ENCODE measurements at places on chromosomes 4 and X.
A peak's percentile ranks its signal among the peaks of the same experiment; 100 is the strongest.

GRCh38 chr4:171478181-171478580 lies 335.0 kb upstream of the GALNTL6 start:
- DNase-seq = no peak

DNA sequence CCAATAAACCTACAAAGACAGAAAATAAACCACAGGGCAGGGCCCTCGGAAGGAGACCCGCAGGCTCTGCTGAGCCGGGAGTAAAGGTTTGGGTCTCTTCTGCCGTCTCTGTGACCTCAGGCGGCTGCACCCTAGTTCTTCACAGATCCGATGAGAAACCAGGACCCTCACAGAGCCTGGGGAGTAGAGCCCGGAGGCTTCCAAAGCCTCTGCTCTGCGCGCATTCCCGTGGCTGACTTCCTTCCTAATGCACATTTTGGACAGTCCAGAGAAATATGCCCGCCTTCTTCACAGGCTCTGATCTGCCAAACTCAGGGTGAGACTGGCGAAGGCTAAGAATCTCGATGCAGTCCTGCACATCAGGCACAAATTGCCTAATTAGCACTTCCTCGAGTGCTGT lies 245.5 kb downstream of the EVC2 start:
- no peak for DNase-seq

DNA sequence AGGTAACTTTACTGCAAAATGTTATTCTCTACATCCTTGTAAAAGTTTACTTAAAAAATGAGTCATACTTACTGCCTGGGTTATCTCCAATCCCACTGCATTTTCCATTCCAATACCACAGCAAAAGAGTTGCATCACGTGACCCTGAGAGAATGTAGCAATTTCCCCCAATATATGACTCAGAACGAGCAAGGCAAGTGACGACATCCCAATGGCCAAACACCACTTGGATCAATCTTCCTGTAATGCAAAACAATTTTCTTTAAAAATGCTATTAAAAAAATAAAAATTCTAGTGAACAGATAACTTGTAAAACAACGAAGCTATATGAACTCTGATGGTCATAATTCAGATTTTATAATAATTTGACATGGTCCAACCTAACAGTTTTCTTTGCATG lies 224.3 kb downstream of the DCLK2 start:
- peak; percentile 5 for DNase-seq

DNA sequence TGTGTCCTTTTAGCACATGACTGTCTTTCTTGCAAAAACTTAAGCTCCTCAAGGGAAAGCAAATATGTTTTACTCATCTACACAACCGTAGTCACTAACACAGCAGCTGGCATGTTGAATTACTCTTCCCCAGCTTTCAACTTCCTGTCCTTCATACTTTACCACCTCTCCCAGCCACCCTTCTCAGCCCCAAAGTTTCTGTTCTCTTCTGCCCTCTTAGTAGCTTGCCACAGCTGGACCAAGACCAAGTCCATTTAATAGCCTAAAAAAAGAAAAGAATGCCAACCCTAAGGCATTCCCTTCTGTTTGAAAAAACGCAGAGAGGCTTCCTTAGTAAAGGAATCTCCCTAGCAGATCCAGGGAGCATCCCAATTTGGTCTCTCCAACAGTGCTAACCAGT lies 36.8 kb downstream of the SRPX2 start:
- DNase-seq = no peak

DNA sequence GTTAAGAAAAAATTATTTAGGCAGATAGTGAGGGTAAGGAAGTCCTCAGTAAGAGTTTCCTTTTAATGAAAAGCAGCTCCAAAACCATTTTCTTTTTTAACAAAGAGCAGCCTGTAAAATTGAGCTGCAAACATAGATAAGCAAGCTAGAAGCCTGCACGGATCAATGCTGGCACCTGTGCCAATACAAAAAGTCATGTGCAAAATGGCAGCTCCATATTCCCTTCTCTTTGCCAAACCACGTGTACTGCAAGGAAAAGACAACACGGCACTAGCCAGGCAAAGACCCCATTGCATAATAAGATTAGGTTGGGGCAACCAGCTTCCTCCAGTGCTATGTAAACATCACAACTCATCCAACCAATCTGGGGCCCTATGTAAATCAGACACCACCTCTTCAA lies 268.4 kb upstream of the INTU start:
- no peak for DNase-seq

DNA sequence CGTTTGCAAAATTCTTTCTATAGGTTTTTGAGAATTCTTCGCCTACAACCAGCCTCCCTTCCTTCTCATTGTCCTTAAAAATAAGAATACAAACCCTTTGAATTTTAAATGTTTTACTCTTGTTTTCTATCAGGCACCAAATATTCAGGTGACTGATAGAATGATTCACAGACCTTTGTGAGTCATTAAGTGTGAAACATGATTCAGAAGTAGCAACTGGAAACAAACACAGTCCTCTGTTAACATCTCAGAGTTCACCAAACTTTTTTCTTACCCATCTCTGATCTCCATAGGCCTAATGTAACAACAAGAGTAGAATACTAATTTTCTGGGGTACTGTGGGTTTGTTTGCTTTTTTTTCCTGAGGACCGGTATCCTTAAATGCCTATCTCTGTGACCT lies 63.4 kb upstream of the MAB21L2 start:
- DNase-seq = no peak

DNA sequence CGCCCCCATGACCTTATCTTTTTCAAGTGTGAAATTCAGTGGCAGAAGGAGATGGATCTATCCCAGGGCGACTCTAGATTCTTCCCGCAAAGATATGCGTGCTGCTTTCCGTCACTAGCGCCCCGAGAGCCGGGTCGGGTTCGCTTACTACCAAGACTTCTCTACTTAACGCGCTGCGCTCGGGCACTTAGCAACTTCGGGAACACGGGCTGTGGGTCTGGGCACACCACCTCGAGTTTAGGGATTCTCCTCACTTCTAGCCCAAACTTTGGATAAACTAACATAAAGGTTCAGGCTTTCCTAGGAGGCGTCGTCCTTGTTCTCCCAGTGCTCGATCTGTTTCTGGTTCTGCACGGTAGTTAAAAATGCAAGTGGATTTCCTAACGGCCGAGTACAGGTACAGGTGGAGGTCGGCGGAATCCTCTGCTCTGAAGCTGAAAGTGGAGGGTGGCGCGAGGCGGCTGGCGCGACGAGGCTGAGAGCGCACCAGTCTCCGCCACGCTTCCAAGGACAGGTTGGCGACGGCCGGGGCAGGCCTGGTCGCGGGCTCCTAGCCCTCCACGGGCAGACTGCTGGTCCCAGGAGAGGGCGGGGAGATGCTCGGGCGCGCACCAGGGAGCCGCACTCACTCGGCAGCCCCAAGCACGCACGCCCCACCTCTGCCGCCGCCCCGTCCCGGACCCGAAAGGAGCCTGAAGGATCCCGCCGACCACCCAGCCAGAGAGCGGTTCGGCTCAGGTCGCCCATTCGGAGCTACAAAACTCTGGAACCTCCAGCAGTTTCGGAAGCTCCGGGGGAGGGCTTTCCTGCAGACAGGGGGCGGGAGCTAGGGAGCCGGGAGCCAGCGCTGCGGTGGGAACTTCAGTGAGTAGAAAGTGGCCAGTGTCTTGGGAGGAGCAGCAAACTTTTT lies 100.8 kb upstream of the TENM3 start:
- no peak for DNase-seq

- no peak for DNase-seq
Observed at GRCh38 chr4:98937986-98938720, 9.2 kb upstream of the EIF4E start.

DNA sequence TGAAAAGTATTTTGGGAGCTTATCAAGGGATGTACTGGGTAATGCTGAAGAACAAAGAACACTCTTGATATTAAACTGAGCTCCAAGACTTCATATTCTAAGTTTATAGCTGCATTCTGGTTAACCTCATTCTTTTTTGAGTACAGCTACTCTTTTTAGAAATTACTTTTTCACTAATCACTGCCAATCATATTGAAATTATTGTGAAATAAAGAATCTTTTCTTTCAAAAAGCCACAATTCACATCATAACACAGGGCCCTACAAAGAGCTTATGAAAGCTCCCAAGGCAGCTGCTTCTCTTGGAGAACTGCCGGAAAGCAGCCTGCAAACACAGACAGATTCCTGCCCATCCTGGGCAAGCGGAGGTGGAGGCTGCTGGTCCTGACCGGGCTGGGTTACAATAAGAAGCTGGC lies 121.4 kb downstream of the RNF150 start:
- no peak for DNase-seq

DNA sequence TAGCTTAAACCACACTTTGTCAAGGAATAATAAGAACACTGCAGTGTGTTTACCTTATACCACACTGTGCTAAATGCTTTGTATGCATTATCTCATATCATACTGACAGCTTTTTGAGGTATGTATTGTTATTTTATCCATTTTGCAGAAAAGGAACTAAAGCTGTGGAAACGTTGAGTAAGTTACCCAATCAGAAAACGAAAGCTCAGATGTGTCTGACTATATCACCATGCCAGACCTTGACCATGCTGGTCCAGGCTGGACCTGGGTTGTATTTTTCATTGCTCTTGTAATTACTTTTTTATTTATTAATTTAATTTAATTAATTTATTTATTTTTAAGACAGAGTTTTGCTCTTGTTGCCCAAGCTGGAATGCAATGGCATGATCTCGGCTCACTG lies 2.1 kb downstream of the HSD17B11 start:
- no peak for DNase-seq

- DNase-seq = no peak
Observed at GRCh38 chr4:40264995-40265909, 68.4 kb downstream of the RHOH start.

- no peak for DNase-seq
Observed at GRCh38 chr4:67160394-67160793, 384.9 kb downstream of the CENPC start.

GRCh38 chr4:140198942-140199341 lies 45.0 kb upstream of the MAML3 start:
- DNase-seq = no peak

DNA sequence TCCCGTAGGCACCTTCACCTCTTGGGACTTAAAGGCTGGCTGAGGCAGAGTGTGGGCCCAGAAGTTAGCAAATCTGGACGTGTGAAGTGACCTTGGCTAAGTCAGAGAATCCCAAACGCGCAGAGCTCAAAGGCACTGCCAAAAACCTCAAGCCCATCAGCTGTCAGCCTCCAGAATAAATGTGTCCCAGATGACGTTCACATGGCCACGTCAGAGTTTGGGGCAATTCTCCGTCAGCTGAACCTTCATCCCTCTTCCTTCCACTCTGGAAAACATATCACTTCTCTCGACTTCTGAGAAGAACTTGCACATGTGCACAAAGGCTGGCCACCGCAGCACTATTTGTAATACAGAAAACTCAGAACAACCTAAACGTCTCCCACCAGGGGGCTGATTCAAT lies 35.7 kb upstream of the APLN start:
- DNase-seq = no peak

Data from stimulated activated CD4-positive, alpha-beta T cell treated with anti-CD3 and anti-CD28 coated beads, Interleukin-4, amount 100 ng/mL, for 4 hours (primary cell).